ENCODE measurements at places on chromosomes 7 and 10.

- no peaks in the 10 kb centered on the region for H3K36me3 ChIP-seq
- no peaks in the 10 kb centered on the region for H3K27me3 ChIP-seq
- peak overlapping the region; percentile 93 for H3K27ac ChIP-seq
- H3K4me1 ChIP-seq, result peaks cover 6% of the 10 kb centered on the region
Observed at GRCh38 chr10:114684084-114684821, 26.2 kb upstream of the ABLIM1 start.

DNA sequence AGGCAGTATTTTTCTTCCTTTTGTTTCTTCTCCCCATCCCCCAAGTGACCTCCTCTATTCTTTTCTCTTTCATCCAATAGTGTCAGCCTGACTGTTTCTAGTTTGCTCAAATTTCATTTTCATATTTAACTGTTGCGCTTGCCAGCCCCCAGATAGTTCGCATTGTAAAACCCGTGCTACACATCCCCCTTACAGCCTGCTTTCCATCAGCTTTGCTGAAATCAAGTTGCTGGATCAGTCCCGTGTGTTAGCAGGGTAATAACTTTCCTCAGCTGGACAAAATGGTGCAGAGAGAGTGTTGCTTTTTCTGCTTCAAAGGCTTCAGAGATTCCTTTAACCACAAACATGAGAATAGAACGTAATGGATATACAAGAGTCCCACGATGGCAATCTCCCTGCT is 180.6 kb upstream of the NPVF start:
- DNase-seq, result no peak
- no peaks in the 10 kb centered on the region for H3K4me1 ChIP-seq
- H3K36me3 ChIP-seq, result no peaks in the 10 kb centered on the region
- H3K27me3 ChIP-seq, result no peaks in the 10 kb centered on the region
- no peak overlapping the region for H3K4me3 ChIP-seq

DNA sequence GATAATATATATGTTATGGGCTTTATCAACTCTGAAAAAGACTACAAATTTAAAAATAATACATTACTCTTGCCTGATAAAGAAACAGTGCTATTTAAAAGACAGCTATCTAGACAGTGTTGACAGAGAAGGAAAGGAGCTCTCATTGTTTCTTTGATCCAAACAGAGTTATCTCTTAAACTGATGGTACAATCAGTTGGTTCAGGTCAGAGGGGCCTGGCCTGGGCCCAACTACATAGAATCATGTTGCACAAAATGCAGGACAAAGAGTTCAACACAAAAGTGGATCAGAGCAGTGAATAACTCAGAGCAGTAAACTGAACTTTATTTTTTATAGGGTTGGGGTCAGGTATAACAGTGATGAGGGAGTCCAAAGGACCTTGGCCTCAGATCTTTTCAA is 33.8 kb upstream of the SEMA3D start:
- no peak overlapping the region for H3K27ac ChIP-seq
- DNase-seq, result no peak
- no peak overlapping the region for H3K4me3 ChIP-seq
- H3K36me3 ChIP-seq, result no peaks in the 10 kb centered on the region
- no peaks in the 10 kb centered on the region for H3K4me1 ChIP-seq
- no peaks in the 10 kb centered on the region for H3K27me3 ChIP-seq

- no peaks in the 10 kb centered on the region for H3K27me3 ChIP-seq
- no peak overlapping the region for H3K4me3 ChIP-seq
- no peaks in the 10 kb centered on the region for H3K36me3 ChIP-seq
- no peak overlapping the region for H3K27ac ChIP-seq
- H3K4me1 ChIP-seq, result peaks cover 6% of the 10 kb centered on the region
Observed at GRCh38 chr10:46524472-46525176, 31.8 kb downstream of the GPRIN2 start.

DNA sequence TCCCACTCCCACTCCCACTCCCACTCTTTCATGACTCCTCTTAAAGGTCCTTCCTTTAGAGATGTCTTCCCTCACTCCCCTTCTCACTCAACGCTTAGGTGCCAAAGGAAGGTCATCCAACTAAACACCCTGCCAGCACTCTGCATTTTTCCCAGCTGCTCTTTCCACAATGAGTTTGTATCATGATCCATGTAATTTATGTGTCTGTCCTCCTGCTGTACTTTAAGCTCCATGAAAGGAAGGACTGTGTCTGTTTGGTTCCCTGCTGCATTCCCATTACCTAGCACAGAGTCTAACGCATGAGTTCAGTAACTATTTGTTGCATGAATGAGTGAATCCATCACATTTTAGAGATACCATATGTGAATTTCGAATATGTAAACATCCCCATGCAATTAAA is 252.7 kb downstream of the KIF20B start:
- H3K27ac ChIP-seq, result no peak overlapping the region
- no peak overlapping the region for H3K4me3 ChIP-seq
- H3K4me1 ChIP-seq, result no peaks in the 10 kb centered on the region
